Activated T-helper 1 cell treated with anti-CD3 and anti-CD28 coated beads, Interleukin-12 subunit alpha, Interleukin-12 subunit beta, Interleukin-2, Interleukin-4 antibody, amounts not matched to agents 30 ng/mL and 10 ng/mL and 1 ng/mL, durations not matched to agents 14 hours and 24 hours and 36 hours (primary cell): ENCODE measurements at places on chromosomes 6 and 20. TPM values are rescaled to one million over a fixed set of nuclear protein-coding genes. Genes with fewer than 3 reads are reported as not detected.

DNA sequence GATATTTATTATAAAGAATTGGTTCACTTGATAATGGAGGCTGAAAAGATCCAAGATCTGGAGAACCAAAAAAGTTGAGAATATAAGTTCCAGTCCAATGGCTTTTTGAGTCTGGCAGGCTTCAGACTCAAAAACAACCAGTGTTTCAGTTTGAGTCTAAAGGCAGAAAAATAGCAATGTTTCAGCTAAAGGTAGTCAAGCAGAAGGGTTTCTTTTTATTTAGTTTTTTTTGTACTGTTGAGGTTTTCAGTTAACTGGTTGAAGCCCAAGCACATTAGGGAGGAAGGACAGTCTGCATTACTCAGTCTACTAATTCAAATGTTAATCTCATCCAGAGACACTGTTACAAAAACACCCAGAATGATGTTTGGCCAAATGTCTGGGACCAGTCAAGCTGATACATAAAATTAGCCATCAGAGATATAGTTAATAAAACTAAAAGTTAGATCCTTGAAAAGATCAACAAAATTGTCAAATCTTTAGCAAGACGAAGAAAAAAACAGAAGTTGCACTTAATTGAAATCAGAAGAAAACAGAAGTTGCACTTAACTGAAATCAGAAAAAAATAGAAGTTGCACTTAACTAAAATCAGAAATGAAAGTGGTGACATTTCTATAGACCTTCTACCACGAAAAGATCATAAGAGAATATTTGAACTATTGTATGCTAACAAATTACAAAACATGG is 980.3 kb upstream of the FLRT3 start:
- DNase-seq, result no peak

GRCh38 chr6:38533064-38533463 is 106.7 kb downstream of the BTBD9 start:
- no peak for DNase-seq

DNA sequence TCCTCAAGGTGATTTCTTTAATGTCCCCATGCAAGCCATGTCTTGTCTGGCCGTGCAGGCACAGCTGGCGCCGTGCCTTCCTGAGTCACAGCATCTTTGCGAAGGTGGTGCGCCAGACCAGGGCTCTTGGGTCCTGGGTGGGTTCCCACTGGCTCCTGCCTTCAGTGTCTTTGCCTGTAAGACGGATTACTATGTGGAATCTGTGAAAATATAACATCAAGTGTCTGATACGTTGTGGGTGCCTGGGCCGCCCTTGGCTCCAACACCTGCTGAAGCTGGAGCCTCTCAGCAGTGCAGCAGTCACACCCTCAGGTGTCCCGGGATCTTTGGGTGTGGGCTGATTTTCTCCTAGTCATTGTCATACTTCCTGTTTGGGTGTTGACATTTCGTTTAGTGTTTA is 3.2 kb downstream of the OSBPL2 start:
- DNase-seq, result no peak

- no peak for DNase-seq
Observed at GRCh38 chr6:26432627-26433201, 7.6 kb upstream of the BTN3A3 start.

GRCh38 chr6:16998461-16998860 is 103.4 kb upstream of the STMND1 start:
- DNase-seq, result no peak

GRCh38 chr6:17291778-17292177 is 10.6 kb downstream of the RBM24 start:
- DNase-seq, result no peak

DNA sequence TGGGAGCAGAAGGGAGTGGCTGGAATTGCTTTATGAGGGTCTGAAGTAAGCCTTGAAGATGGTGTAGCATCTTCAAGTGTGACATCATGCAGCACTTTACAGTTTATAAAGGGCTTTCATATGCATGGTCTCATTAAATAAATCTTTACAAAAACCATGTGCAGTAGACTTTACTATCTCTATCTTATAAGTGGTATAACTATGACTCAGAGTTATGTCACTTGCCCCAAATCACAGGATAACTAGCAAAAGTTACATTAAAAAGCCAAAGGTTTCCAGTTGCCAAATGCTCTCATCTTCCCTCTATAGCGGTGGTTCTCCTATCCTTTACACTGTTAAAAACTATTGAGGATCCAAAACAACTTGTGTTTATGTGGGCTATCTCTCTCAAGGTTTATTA is 687.7 kb upstream of the MARCKS start:
- DNase-seq, result no peak

DNA sequence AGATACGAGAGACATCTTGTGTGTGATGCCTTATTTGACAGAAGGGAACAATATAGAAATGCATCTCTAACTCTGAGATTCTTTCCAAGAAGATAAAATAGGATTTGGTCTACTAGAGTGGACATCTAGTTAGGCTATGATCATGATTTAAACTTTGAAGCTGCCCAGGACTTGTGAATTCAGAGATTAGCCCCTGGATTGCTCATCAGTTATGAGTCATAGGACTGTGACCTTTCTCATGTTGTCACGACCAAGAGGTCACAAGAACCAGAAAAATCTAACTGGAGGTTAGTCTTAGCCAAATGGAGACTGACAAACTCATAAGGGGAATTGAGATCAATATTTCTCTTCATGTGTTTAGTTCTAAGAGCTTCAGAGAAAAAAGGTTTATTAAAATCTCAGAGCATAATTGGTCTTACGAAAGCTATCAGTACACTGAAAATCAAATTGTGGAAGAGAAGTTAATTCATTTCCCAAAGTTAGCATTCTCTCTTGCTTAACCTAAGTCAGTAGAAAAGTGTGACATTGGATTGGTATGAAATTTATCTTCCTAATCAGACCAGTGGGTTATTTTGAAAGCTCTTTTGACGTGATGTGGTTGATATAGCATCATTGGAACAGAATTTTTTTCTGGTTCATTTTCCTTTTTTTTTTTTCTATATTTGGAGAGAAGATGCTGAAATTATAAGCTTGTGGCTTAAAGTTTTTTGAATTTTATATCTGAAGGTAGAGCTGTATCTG is 245.7 kb downstream of the RNF144B start:
- no peak for DNase-seq

DNA sequence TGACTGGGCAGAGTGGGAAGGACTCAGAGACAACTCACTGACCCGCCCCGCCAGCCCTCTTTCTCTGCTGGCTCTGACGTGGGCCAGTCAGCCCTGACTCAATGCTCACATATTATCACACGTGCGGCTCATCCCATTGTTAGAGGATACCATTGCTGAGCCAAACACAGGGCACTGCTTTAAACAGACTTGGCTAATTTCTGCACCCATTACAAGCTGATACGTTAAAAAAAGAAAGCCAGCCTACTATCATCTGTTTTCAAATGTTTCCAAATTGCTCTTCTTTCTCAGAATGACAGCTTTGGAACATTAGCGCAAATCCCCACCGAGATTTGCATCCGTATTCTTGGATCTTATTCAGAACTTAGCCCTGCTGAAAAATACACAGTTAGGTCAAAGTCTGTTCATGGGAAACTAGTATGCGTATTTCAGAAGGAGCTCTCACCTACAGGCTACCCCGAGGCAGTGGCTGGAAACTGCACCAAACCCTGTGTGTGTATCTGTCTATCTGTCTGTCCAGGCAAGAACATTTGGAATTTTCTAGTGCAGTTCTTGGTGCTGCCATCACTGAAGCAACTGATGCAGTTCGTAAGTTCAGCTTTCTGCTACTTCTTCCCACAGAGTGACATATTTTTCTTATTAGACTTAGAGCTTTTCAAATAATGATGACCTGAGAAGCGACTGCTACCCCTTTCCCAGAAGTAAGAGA is 32.8 kb downstream of the RAMACL start:
- DNase-seq, result no peak

DNA sequence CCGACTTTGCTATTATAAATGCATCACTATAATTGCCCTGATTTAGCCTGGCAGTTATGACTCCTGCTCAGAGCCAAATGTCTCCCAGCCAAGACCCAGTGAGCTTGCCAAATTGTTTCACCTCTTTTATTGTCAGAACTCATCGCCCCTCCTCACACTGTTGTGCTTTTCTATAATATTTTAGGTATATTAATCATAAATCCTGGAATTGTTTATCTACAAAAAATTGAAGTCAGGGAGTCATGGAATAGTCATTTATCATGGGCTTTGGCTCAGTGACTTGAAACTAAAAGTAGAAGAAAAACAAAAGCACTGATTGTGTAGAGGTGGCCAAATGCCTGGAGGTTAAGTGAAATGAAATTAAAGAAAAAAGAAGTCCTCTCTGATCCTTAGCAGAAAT is 85.6 kb downstream of the PFDN4 start:
- no peak for DNase-seq

GRCh38 chr20:58888521-58889333 is 36.2 kb downstream of the GNAS start:
- peak; percentile 79 for DNase-seq

GRCh38 chr6:56848105-56848504 is 106.8 kb upstream of the BEND6 start:
- DNase-seq, result no peak

- DNase-seq, result no peak
Observed at GRCh38 chr20:18056174-18057100, 1.3 kb downstream of the OVOL2 start.

GRCh38 chr6:19327661-19328060 is 509.5 kb upstream of the ID4 start:
- no peak for DNase-seq

GRCh38 chr6:135250234-135250633 is 69.1 kb downstream of the MYB start:
- DNase-seq, result no peak

DNA sequence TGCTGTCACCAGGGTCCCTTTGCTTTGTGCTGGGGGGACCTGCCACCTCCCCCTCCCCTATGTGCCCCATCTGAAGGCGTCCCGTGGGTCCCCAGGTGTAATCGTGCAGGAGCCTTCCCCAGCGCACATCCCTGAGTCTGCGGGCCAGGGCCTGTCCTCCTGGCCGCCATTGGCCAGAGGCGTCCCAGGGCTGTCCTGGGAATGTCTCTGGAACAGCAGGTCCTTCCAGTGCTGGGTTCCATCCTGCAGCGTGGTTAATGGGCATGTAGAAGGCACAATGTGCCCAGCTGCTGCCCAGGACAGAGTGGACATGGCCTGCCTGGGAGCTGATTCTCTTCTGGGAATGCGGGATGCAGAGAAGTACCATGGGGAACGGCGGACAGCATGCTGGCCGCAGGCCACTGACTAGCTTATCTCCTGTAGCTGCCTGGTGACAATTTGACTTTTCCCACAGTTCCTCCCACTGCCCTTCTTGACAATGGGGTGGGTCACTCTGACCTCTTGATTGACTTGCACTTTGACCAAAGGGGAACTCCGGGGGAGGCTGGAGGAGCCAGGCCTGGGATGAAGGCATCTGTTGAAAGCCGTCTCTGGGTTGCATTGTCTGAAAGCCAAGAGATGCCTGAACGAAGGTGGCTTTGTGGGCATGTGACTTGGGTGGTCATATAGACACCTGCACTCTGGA is 64.0 kb downstream of the CTCFL start:
- DNase-seq, result no peak

DNA sequence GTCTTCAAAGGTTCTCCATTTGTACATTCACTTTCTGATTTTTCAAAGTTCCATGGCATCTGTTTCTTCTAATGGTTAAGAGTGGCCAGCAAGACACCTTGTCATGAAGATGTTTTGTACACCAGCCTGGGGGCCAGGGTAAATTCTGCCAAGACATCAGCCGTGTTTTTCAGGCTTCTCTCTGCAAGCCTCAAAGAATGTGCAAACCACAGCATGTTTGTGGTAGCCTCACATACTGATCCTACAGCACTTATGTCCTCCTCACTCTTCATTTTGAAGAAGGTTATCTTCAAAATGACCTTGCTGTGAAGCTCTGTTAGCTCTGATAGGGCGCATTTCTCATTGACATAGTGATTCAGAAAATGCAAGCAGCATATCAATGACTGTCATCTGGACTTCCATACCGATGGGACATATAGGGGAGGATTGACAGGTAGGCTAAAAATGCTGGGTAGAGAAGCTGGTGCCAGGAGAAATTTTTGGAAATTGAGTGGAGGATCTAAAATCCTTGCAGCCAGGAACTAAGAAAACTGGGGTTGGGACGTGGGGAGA is 59.3 kb upstream of the SPTLC3 start:
- no peak for DNase-seq

- no peak for DNase-seq
Observed at GRCh38 chr20:23585449-23585807, 17.1 kb upstream of the CST9L start.

GRCh38 chr6:710601-711571 is 17.9 kb upstream of the EXOC2 start:
- peak; percentile 64 for DNase-seq

DNA sequence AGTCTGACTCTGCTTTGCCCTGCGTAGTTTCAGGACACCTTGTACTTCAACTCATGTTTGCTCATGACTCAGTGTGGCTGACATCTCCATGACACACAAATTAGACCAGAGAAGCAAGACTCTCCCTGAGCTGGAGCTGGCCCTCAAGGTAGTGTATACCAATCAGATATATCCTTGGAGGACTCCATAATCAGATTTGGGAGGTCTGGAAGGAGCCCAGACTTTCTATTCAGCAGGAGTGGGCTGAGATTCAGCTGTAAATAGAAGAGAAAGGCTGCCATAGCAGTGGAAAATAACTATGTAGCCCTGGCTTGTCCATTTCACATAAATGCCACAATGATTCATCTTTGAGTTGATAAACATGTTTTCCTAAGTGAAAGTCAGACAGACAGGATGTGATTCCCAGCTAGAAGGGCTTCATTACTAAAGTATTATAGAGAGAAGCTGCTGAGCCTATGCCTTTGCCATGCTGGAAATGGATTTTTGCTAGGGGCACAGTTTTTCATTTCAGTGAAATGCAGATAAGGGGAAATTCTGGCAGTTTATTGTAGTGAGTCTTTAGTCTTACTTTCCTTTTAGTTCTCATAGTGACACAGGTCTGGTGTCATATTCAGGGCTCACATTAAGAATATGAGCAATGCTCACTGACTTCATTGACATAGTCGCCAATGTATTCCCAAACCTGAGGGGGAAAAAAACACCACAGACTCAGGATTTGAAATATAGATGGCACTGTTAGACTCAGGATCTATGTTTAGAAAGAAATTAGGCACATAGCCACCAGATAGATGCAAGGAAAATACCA is 95.3 kb downstream of the CLVS2 start:
- DNase-seq, result no peak

The OPN5 gene
- total RNA-seq, result not detected in 2 replicates

The HS3ST5 gene
- total RNA-seq, result not detected in 2 replicates

The TFAP2D gene
- not detected in 2 replicates for total RNA-seq

The RCAN2 gene
- total RNA-seq, result 0.44 and 0.59 TPM in 2 replicates

The LPA gene
- not detected in 2 replicates for total RNA-seq

The ARMC12 gene
- total RNA-seq, result 0.24 and 0.41 TPM in 2 replicates

The TNFRSF6B gene
- not detected in 2 replicates for total RNA-seq
